ENCODE measurements at places on chromosomes 1 and 21.
A peak's percentile ranks its signal among the peaks of the same experiment; 100 is the strongest.

- DNase-seq = no peak
Measured at GRCh38 chr21:25508364-25508763, 98.9 kb downstream of the MRPL39 start.

- no peak for DNase-seq
Measured at GRCh38 chr1:244183037-244183436, 132.0 kb downstream of the ZBTB18 start.

- DNase-seq = no peak
Measured at GRCh38 chr1:216749232-216749631, 26.0 kb upstream of the ESRRG start.

DNA sequence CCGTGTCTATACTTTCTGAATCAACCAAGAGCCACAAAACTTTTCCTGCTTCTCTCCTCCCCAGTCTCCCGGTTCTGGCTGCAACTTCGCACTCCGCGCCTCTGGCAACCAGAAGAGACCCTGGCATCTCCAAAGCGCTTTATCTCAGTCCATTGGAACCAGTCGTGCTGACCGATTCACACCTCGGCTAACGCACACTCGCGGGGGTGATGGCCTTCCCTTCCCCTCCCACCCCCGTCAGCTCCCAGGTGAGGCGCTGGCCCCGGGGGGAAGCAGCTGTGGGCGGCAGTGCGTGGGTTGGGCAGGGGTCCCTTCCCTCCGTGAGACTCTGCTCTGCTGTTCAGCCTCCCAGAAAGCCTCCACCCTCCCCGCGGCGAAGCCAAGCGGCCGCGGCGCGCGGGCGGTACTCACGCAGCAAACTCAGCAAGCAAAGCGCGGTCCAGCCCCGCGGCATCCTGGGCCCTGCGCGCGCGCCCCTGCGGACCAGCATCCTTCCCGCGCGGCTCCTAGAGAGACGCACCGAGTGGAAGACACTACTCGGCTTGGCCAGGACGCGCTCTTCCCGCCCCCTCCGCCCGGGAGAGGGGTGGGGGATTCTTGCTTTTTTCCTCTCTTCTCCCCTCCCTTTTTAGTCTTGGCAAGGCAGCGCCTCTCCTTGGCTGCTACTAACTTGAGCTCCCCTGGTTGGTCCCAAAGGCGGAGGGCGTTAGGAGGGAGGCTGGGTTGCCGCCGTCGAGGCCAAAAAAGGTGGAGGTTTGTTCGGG lies at the start of gene CD34:
Gene CD34 (minus strand): TSS at position 535 of the 764 bp plus-strand sequence. CDS start 45 bp downstream, at position 490.
- peak; percentile 15 for DNase-seq

- no peak for DNase-seq
Measured at GRCh38 chr1:36872126-36872754, 162.1 kb downstream of the GRIK3 start.

GRCh38 chr1:5576673-5577065 lies 415.6 kb downstream of the NPHP4 start:
- no peak for DNase-seq

DNA sequence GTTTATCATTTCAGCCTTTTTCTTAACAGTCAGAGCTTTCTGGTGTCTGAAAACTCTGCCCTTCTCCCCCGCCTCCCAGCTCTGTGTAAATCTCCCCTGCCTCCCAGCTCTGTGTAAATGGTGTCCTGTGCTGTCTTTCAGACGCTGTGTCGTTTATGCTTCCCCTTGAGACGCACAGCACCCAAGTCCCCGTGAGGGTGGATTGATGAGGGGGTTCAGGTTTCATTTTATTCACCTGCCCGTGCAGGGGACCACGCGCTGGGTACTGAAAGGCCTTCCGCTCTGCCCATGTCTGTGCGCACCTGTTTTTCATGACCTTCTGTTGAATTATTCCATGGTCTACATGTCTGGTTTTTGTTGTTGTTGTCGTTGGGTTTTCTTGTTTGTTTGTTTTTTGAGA lies 108.2 kb upstream of the COL6A1 start:
- DNase-seq = no peak

DNA sequence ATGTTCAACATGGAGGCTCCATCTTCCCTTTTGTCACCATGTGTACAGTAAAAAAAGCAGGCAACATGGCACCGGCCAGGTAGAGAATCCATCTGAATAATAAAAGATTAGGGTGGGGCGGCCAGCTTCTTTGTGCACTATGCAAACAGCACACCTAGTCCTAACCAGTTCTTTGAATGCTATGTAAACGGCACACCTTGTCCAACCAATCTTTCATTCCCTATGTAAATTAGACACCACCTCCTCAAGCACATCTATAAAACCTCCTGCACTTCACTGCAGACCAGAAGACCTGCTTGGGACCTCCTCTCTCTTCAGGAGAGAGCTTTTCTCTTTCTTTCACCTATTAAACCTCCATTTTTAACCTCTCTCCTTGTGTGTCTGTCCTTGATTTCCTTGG lies 28.2 kb downstream of the TFB2M start:
- no peak for DNase-seq

Measured in stimulated activated CD4-positive, alpha-beta T cell treated with anti-CD3 and anti-CD28 coated beads, Interleukin-12 subunit alpha, Interleukin-12 subunit beta, amount 100 ng/mL, for 4 hours (primary cell).